ENCODE measurements at places on chromosomes 1 and 21.

DNA sequence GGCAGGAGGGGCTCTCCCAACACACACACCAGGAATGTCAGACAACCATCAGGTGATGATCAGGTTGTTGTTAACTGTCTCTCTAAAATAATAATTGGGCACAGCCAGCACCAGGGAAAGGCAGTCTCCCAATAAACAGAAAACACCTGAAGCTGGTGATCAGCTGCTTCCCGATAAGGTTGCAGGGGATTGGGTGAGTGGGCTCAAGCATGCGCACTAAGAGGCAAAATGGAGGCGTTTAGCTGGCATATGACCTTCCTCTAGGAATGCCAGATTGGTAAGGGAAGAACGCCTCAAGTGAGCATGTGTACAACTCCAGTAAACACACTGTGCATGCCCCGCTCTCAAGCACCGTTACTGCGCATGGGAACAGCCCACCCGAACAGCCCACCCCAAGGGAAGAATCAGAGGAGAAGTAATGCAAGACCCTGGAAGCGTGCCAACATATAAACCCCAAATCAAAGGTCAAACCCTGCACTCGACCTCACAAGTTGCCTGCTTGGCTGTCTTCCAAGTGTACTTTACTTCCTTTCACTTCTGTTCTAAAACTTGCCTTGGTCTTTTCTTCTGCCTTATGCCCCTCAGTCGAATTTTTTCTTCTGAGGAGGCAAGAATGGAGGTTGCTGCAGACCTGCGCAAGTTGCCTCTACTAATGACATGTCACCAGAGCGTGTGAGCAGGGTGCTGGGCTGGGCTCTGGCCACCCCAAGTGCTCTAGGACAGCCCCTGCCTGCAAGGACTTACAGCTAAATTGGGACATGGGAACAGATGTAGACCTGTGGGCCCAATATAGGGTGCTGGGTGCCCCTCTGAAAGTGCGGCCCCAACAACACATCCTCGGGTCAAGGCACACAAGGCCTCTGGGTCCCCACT, 200.8 kb downstream of the RHOU start:
- DNase-seq = no peak

DNA sequence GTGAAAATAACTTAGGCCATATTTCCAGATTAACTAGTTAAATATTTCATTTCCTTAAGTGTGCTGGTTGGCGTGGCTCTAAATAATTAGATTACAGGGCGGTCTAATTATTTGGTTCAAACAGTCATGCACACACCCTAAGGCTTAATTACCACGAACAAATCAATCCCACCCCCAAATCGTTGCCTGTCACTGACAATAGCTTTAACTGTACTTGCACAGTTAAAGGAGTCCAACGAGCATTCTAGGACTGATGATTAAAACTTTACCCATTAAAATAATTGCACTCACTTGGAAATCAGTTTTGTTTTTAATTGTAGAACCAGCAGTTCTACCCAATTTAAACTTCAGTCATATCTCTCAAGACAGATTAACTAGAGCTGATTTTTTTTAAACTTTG, 1.5 kb upstream of the POU2F1 start:
- DNase-seq = no peak

GRCh38 chr1:95233319-95233736, 682 bp upstream of the RWDD3 start:
- no peak for DNase-seq

DNA sequence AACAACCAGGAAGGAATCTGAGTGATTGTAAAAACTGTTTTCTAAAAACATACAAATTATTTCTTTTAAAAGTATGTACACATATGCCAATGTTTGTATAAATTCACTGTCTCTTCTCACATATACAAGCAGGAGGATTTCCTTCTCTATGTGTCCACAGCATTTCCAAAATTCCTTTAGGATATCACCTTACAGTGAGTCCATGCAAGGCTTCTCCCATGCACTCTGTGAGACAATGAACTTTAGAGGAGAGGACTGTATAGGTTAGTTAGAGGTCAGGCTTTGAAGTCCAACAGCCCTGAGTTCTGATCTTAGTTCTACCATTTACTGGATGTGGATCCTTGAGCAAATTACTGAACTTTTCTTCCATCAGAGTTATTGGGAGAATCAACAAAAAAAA, 34.1 kb upstream of the USH2A start:
- DNase-seq = no peak

GRCh38 chr1:177913762-177914540, 55.9 kb downstream of the SEC16B start:
- no peak for DNase-seq

GRCh38 chr21:45596704-45597318, 46.7 kb upstream of the PCBP3 start:
- peak; percentile 70 for DNase-seq

GRCh38 chr1:113388621-113389358, 1.5 kb upstream of the MAGI3 start:
- no peak for DNase-seq

GRCh38 chr1:178682886-178683285, 42.2 kb upstream of the RALGPS2 start:
- no peak for DNase-seq

DNA sequence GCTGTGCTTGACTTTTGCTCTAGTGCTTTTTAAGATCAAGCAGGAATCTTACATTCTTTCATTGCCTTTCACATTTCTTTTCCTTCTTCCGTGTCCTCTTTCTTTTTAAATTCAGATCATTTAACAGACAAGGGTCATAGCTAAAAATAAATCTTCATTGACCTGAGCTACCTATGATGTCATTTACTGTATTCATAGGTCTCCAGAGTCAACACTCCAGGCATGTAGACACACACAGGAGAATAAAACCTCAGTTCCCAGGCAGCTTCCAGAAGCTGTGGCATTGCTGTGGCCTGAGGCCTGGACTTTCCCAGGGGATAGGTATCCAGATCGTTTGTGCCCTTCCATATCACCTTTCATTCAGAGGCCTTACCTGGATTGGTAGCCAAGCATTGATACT, 38.5 kb upstream of the ENAH start:
- DNase-seq = no peak

DNA sequence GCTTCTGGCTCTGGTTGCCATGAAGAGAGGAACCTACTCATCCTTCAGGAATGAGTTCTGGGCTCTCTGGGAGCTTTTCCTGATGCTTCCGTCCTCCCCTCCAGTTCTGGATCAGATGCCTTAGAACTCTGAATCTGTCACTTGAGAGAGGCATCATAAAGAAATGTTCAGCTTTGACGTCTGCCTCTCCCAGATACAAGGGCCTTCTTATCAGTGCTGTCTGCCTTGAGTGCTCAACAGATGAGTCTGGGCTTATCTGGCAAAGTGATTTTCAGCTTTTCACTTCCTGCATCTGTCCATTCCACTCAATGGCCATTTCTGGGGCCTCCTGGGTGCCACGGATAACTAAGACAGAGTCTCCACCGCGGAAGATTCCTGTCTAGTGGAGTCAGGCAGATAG, 12.3 kb upstream of the OTUD3 start:
- no peak for DNase-seq

DNA sequence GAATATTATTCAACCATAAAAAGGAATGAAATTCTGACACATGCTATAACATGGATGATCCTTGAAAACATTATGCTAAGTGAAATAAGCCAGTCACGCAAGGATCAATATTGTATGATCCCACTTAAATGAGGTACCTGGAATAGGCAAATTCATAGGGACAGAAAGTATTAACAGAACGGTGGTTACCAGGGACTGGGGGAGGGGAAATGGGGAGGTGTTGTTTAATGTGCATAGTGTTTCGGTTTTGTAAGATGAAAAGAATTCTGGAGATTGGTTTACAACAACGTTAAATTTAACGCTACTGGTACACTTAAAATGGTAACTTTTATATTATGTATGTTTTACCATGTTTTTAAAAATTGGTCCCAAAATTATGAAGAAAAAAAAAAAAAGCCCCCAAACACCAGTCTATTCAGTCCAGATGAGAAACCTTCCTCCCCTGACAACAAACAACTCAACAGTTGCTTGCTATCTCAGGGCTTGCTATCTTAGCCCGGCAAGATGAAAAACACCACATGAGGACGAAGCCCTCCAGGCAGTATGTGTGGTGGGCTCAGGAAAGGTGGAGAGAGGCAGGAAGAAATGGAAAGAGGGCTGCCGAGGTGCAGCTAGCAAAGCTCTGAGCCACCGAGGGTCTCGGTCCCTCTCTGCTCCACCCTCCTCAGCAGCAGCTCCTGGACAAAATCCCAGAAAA, 8.5 kb downstream of the NUAK2 start:
- DNase-seq = no peak

DNA sequence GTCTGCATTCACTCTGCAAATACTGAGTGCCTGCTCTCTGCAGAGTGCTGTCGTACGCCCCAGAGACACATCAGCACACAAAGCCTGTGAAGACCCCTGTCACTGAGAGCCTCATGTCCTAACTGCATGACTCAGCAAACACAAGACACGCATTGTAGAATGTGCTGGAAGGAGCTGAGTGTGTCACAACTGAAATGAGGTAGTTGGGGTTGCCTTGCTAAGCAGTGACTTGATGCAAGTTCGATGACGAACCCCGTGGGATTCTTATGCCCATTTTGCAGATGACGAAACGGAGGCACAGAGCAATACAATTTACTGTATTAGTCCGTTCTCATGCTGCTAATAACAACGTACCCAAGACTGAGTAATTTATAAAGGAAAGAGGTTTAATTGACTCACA, 65.1 kb downstream of the RIPK4 start:
- DNase-seq = no peak

- no peak for DNase-seq
Observed at GRCh38 chr1:181660621-181661020, 177.3 kb downstream of the CACNA1E start.

DNA sequence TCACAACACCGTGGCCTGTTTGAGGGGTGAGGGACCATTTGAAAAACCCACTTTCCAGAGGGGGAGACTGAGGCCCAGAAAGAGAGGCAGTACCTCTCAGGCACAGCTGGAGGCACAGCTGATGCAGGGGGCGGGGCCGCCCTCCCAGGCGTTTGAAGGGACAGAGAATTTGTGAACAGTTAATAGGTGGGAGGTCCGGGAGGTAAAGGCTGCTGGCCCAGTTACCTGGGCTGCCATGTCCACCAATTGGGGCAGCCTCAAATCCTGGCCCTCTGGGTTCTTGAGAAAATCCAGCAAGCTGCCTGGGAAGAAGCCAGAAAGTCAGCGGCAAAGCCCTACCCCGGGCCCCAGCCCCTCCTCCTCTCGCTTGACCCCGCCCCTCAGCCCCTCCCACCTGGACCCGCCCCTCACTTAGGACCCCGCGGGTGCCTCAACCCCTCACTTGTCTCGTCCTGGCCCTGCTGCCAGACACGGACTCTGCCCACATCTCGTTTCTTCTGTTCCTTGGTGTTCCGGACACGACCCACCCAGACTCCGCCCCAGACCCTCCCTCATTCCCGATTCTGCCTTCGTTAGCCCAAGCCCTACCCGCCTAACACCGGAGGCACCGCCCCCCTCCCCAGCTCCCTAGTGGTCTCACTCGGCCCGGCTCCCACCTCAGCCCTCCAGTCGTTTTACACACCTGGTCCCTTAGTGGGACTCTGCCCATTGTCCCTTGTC, 10.8 kb upstream of the AHDC1 start:
- DNase-seq = no peak

DNA sequence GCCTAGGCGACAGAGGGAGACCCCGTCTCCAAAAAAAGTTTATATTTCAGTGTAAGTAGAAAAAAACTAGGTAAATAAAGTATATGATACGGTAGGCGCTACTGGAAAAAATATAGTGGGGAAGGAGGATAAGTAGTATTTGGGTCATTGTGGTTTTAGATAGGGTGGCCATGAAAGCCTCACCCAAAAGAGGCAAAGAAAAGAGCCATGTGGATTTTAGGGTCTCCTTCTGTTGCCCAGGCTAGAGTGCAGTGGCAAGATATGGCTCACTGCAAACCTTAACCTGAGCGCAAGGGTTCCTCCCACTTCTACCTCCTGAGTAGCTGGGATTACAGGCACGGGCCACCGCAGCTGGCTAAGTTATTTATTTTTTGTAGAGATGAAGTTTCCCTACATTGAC, 17.1 kb downstream of the LEPR start:
- DNase-seq = no peak

DNA sequence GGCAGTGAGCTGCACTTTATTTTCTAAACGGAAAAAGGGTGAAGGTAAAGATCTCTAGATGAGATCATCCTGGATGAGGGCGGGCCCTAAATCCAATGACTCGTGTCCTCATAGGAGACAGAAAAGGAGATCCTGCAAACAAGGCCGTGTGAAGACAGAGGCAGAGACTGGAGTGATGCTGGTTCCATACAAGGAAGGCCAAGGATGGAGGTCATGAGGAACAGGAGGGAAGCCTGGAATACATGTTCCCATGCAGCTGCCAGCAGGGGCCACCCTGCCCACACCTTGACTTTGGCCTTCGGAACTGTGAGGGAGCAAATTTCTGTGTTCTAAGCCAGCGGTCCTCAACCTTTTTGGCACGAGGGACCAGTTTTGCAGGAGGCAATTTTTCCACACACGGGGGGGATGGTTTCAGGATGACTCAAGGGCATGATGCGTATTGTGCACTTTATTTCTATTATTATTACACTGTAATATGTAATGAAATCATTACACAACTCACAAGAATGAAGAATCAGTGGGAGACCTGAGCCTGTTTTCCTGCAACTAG, 94.3 kb downstream of the PSMG1 start:
- no peak for DNase-seq

GRCh38 chr1:167582064-167582463, 28.5 kb upstream of the CREG1 start:
- DNase-seq = no peak

- DNase-seq = no peak
Observed at GRCh38 chr1:218809625-218810024, 364.1 kb upstream of the LYPLAL1 start.

DNA sequence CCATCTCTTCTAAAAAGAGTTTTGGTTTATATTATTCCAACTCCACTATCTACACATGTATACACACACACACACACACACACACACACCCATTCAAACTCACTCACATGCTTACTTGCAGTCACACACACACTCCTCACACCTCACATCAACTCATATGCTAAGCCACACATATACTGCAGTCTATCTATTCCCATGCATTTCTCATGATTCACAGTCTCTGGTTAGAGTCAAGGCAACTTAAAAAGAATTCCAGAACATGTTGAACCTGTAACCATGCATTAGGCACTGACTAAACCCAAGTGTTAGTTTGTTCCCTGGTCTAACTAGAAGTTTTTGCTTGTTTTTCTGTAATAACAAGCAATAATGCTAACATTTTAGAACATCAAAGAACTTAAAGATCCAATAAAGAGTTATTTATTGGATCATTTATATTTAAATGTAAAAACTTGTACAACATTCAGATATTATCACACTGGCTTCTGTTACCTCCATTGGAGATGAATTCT, 931.1 kb downstream of the PLA2G4A start:
- no peak for DNase-seq

- DNase-seq = no peak
Observed at GRCh38 chr1:53629101-53629691, 109.8 kb downstream of the GLIS1 start.

- DNase-seq = no peak
Observed at GRCh38 chr1:147273409-147274336, 31.2 kb downstream of the CHD1L start.

GRCh38 chr1:83692524-83693381, 306.2 kb downstream of the TTLL7 start:
- no peak for DNase-seq

Measured in RWPE2 (cell line).